ENCODE measurements at places on chromosomes 16 and 17.

DNA sequence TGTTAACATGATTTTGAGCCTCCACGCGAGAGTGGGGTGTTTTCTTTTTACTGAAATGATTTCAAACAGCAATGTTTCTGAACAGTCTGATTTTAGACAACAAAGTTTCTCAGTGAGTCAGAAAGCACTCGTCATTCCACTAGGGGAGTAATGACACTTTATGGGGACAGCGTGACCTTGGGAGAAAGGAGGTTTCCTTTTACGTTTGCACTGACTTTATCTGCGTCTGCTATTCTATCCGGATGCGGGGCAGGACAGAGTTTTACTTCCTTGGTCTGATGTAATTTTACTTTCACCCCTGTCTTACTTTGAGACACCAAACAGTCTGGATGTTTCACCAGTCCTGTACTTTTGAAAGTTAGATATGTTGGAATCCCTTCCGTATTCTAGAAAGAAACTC lies 20.7 kb downstream of the SLC47A1 start:
- no peak for DNase-seq

DNA sequence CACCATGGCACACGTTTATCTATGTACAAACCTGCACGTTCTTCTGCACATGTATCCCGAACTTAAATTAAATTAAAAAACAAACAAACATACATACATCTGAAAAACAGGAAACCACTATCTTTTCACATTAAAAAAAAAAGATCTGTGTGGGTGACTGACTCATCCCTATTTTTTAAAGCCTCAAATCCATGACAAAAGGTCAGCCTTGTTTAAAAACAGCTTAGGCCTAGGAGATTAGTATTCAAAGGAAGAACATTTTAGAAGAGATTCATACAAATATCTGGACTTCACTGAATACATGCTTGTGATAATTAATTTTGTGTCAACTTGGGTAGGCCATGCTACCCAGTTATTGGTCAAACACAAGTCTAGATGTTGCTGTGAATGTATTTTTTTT lies 4.7 kb upstream of the PRKAR1A start:
- DNase-seq: no peak

DNA sequence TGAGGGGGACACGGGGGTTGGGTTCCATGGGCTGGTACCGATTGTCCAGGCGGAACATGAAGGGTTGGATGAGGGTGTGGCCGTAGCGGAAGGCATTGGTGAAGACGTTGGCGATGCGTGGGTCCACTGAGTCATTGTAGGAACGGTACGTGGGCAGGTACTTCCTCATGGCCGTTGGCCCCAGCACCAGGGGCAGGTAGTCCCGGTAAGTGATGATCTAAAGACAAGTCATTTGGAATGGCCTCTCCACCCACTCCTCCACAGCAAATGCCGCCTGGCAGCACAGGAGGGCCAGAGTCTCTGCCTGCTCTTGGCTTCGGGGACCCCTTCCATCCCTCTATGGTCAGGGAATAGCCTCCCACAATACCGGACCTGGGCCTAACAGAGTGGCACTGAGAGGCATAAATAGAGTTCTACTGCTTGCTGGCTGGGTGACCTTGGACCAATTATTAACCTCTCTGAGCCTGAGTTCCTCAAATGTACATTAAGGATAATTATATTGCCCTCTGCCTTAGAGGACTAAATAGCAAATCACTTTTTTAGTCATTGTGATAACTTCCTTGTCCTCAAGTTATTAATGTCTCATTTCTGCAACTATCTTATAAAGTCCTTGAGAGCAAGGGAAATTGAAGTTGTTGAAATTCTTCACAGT lies 7.2 kb downstream of the MPO start:
- DNase-seq: no peak

GRCh38 chr16:72769876-72770275 lies 278.1 kb downstream of the ZFHX3 start:
- DNase-seq: no peak

DNA sequence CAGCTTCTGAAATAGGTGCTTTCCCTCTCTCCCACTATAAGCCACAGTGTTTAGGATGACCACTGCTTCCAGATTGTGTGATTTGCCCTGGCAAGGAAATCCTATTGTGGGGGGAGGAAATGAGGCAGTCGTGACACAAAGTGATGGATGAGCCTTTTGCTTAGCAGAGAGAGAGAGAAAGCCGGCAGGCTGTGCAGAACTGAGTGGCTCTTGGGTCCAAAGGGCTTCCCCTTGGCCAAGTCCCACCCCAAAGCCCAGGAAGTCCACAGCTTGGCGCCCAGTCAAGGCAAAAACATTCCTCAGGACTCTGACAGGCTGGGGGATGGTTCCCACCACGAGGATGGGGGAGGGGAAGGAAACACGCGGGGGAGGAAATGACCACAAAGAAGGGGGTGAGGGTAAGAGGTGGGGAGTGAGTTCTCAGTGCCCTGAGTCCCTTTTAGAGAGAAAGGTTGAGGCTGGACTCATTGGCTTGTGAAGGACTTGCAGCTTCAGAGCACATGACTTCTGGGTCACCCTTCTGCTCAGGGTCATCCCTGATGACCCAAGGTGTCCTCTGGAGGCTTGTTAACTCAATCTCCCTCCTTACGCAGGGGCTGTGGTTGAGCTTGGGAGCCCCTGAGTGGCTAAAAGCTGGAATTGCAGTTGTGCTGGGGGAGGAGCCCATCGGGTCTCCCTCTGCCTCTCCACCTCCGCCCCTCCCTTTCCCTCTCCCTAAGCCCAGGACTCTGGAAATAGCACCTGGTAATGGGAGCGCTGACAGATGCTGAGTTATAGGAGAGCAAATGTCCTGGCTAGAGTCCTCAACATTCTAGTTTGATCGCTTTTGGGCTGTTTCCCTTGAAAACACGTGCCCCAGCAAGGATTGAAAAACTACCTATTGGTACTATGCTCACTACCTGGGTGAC lies 10.3 kb upstream of the MSL1 start:
- DNase-seq: peak; percentile 41

GRCh38 chr17:75146592-75146991 lies 7.7 kb downstream of the JPT1 start:
- no peak for DNase-seq

DNA sequence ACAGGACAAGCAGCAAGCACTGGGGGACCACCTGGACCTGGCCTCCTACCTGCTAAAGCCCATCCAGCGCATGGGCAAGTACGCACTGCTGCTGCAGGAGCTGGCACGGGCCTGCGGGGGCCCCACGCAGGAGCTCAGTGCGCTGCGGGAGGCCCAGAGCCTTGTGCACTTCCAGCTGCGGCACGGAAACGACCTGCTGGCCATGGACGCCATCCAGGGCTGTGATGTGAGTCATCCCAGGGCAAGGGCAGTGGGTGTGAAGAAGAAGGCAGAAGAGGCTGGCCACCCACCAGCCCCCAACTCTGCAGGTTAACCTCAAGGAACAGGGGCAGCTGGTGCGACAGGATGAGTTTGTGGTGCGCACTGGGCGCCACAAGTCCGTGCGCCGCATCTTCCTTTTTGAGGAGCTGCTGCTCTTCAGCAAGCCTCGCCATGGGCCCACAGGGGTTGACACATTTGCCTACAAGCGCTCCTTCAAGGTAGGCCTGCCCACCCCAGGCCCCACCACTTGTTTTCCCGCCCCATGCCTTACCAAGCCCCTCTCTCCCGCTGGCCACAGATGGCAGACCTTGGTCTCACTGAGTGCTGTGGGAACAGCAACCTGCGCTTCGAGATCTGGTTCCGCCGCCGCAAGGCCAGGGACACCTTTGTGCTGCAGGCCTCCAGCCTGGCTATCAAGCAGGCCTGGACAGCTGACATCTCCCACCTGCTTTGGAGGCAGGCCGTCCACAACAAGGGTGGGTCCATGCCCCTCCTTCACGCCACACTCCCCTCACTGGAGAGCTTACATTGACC lies 7.3 kb downstream of the PLEKHG4 start:
- no peak for DNase-seq

GRCh38 chr17:71461498-71462169 lies 659.2 kb upstream of the SOX9 start:
- DNase-seq: no peak

GRCh38 chr16:58462499-58462996 lies 37.4 kb upstream of the NDRG4 start:
- DNase-seq: no peak

GRCh38 chr16:1097800-1098199 lies 1.8 kb upstream of the C1QTNF8 start:
- no peak for DNase-seq

GRCh38 chr17:60325730-60326524 lies 66.0 kb downstream of the USP32 start:
- DNase-seq: no peak

DNA sequence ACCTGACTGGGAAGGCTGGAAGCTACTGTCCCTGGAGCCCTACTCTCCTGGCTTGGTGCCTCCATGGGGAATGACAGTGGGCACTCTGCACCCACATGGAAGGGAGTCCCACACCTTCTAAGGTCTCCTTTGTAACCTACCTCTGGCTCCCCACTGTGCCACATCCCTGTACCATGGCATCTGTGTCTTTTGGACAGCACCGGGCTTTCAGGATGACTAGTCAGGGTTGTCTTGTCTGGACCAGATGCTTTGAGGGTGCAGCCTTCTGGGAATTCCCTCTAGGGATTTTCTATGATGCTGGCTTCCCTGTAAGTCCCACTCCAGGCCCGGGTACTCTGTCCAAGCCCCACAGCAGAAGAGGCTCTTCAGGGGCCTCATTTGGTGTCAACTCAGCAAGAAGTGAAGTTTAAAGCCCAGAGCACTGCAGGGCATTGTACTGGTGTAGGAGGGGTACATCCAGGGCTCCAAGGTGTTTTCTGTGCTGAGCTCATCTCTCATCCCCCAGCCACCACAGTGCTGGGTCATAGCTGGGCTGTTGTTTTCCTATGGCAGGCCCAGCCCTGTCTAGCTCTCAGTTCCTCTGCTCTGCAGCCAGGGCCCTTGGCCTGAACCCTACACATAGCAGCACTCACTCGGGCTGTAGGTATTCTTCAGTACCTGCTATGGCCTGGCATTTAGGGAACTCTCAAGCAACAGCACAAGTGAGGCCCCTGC lies 255.3 kb downstream of the CPPED1 start:
- no peak for DNase-seq

- no peak for DNase-seq
Measured at GRCh38 chr17:65629234-65629690, 67.8 kb upstream of the AXIN2 start.

GRCh38 chr17:21218101-21218500 lies 4.1 kb upstream of the TMEM11 start:
- DNase-seq: no peak

DNA sequence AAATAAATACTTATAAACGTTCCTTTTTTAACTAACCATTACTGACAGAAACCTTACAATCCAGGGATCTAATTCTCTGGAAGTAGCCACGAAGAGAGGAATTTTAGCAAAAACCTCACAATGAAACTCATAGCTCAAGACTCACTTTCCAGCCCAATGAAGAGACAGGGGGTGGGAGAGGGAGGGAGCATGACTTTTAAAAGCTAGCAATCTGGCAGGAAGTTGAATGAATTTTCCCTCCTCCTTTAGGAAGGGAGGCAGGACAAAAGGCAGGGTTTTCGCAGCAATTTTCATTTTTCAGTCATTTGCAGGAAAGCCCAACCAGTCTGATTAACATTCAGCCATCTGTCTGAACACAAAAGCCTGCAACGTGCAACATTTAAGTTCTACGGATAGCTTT lies 381.5 kb upstream of the PSMD7 start:
- DNase-seq: no peak

DNA sequence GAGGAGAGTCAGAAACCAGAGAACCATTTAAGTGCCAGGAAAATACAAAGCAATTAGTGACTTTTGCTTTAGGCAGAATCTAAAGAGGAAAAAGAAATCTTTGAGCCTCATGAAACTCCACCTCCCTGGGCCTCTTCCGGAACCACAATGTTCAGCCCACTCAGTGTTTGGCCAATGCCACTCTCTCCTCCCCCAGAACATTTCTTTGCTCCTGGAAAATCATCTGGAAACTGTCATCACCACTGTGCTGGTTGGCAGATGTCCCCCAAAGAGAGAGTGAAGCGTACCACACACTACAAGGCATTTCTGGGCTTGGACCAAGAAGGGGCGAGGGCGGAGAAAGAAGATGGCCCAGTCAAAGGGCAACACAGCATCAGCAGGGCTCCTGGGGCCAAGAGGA lies 7.1 kb upstream of the SOX9 start:
- no peak for DNase-seq

DNA sequence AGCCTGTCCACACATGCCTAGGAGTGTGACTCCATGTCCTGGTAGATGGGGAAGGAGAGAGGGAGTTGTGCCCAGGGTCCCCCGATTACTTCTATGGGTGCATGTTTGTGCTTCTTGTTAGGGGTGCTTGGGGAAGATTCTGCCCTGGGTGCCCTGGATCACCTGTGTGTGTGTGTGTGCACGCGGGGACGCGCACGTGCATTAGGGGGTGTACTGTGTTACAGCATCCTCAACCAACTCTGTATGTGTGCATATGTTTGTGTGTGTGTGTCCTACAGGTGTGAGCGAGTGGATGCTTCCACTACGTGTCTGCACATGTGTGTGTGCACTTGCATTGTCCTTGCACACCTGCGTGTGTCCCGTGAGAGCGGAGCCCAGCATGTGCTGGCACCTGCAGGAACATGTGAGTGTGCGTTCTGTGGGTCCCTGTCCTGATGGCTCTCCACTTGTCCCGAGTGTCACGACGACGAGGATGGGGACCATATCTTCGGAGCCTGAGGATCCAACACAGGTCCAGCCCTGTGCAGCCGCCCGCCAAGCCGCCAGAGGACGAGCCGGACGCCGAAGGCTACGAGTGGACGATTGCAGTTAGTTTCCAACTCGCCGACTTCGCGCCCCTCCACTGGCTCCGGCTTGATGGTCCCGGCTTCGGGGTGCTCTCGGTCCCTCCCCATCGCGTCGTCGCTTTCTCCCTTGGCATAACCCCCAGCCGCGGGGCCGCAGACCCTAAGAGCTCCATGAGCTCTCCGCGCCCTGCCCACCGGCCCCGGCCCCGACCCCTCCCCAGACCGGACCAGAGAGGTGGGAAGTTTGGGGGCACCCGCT lies 6.0 kb upstream of the TBC1D3B start:
- DNase-seq: no peak

DNA sequence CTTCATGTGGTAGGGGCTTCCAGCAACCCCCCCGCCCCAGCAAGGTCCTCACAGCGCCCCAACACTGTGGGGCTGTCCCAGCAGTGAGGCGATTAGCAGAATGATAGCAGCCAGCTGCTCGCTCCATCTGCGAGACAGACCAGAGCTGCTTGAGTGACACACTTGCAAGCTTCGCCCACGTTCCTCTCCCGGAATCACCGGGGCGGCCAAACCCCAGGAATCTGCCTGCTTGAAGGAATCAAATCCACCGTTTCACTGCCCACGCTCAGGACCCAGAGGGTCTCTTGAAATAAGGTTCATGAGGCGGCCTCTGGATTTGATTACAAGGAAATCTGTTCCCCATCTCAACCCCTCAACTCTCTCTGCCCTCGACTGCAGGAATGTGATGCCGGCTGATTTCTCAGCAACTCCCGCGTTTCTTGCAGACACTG lies 356.0 kb downstream of the C16orf95 start:
- DNase-seq: no peak

- no peak for DNase-seq
Measured at GRCh38 chr17:28747801-28748750, 4.3 kb downstream of the TRAF4 start.

DNA sequence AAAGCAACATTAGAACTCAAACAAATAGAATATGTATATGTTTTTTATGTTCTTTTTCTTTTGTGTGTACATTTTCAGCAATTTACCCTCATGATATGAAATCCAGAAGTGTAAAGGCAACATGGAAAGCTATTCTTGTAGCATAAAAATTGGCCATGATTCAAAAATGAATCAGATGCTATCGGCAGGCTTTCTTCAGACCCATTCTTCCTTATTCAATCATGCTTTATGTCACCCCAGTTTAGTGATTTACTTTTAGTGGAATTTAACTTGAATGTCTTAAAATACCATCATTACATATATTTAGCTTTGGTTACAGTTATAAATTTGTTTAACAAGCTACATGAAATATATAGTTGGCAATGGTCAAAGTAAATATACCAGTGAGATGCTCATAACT lies 21.4 kb upstream of the SMIM36 start:
- no peak for DNase-seq
